NCI-H446 treated with DMSO at 0.1 percent for 48 hours (cell line): ENCODE measurements at places on chromosomes 2 and 18.

GRCh38 chr2:27723372-27724144, 48.0 kb upstream of the MRPL33 start:
- DNase-seq = no peak

GRCh38 chr2:101524806-101525430, 50.0 kb upstream of the RFX8 start:
- DNase-seq = no peak

- DNase-seq = no peak
These were observed 4.1 kb downstream of the KLHL30 start for GRCh38 chr2:238142382-238143205.

DNA sequence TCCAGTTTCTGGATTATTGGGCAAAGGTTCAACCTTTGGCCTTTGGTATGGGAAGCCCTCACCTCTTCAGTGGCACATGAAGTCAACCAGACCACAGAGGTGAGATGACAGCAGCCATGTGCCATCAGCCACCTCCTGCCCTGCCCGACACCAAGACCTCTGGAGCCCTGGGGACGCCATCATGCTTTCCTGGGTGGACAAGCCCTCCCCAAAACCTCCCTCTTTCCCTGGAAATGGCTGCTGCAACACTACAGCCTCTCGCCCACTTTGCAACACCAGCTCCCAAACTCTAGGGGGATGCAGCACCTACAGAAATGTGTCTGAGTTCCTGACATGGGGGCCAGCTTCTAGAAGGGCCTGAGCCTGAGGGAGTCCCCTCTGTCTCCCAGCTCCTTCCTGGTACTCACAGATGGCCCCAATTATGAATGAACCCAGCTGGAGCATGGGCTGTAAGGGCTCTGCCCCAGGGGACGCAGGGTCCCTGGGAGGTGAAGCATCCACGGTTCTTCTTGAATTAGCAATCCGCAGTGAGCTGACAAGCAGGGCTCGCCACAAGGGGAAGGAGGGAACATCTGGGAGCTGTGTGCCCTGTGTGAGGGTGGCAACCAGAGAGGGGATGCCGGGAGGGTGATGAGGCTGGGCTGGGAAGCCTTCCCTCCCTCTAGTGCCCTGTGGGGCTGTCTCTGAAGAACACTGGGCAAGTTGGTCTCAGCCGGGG, 268.5 kb upstream of the HDAC4 start:
- no peak for DNase-seq

GRCh38 chr2:98805412-98806171, 74.7 kb upstream of the MGAT4A start:
- DNase-seq = peak; percentile 87
